HEK293T (cell line): ENCODE measurements at places on chromosomes 16 and 17.

DNA sequence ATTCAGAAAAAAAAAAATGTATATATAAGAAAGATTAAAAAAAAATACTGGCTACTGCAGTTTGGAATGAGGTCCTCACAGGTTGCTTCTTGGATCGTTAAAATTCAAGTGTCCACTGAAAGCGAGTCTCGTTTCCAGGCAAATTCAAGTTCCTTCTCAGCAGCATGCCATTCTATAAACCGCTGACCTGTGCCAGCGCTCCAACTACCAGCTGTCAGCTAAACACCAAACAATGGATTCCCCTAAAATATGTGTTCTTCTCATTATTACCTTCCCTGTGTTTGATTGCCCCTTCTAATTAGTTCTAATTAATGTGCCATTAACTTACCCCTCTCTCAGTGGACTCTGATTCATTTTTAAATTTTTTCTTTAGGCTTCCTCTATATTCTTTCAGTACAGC, 92.4 kb downstream of the DNAH9 start:
- DNase-seq = no peak

DNA sequence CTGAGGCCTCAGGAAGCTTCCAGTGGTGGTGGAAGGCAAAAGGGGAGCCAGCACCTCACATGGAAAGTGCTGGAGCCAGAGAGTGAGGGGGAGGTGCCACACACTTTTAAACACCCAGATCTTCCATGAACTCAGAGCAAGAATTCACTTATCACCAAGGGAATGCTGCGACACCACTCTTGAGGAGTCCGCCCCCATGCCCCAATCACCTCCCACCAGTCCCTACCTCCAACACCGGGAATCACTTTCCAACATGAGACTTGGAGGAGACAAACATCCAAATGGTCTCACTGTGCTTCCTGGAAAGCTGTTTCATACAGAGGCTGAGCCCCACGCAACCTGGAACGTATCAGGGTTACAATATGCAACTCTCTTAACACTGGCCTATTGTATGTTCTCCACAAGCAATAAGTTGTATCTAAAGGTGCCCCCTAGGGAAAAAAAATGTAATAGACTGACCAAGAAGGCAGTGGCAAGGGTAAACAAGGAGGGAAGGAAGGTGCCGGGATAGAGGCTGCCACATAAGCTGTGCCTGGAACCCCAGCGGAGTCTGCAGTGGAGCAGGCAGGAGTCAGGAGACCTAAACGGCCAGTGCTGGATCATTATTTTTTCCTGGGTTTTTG, 106.7 kb upstream of the FOXF1 start:
- DNase-seq = no peak

DNA sequence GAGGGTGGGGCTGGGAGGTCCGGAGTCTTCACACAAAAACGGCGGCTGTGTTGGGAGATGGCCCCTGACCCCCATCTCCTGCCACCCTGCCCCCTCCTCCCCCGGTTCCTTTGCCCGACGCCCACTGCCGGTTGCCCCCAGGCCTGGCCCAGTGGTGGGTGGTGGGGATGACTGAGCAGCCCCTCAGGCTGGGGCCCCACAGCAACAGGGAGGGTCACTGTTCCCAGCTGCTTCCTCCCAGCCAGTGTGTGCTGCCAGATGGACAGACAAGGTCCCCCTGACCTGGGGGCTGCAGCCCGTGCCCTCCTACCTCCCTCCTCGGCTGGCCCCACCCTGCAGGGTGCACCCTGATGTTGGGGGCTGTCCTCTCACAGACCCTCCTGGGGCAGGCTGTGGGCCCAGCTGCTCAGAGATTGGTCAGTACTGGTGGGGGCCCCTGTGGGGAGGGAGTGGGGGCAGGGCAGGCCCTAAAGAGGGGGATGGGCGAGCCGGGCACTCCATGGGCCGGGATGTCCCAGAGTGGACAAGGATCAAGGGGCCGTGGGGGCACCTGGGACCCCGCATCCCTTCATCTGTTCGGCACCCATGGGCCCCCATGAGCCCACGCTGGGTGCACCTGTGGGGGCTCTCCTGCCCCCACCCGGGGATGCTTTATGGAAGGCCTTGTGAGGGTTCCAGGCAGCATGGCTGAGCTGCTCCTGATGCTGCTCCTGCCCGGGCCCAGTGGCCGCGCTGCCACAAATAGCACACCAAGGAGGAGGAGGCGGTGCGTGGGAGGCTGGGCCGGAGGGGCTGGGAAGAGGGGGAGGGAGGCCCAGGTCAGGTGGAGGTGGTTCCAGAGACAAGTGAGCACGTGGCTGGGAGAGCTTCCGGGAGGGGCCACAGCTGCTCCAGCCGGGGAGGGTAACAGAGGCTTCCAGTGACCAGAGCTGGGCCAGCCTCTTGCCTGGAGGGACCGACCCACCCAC, 5.1 kb downstream of the C1QTNF8 start:
- no peak for DNase-seq

DNA sequence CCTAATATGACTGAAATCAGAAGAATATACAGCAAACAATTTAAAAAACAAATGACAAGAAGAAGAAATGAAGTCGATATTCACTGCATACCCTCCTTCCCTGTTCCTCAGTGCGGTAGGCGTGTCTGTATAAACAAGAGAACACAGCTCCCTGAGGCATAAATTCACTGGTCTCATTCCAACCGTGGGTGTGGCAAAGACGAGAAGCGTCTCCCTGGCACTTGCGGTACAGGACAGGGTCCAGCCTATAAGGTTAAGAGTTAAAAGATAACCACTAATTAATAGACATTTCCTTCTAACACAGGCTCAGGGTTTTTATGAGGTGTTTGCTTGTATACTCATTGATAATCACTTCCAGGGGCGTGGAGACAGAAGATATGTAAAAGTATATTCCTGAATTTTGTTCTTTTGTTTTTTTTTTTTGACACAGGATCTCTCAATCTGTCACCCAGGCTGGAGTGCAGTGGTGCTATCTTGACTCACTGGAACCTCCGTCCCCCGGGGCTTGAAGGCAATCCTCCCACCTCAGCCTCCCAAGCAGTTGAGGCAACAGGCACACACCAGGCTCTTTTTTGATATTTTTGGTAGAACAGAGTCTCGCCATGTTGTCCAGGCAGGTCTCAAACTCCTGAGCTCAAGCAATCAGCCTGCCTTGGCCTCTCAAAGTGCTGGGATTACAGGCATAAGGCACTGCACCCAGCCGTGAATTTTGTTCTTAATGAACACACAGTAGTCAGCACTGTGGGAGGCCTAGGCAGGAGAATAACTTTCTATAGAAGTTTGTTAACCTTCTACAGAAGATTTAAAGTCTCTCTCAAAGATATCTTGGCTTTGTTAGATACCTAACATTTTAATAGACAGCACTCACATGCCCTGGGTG, 59.1 kb upstream of the CLEC18B start:
- peak; percentile 60 for DNase-seq

DNA sequence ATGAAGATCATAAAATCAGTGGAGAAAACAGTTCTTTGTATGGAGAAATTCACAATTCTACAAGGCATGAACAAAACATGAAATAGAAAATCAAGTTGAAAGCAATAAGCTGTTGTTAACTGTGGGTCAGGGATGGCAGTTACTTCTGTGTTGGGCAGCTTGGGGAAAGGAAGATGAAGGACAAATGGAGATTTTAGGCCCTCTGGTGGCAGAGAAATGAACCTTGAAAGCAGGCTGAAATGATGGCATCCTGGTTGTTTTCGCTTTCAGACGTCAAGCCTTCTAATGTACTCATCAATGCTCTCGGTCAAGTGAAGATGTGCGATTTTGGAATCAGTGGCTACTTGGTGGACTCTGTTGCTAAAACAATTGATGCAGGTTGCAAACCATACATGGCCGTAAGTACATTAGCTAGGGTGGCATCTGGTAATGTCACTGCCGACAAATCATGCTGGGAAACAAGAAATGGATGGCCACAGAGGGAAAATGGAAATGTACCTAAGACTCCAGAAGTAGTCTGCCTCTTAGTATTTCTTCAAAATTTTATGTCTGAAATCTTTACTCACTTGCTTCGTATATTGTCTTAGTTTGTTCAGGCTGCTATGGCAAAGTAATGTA, 108.9 kb downstream of the MAP2K6 start:
- peak; percentile 39 for DNase-seq

DNA sequence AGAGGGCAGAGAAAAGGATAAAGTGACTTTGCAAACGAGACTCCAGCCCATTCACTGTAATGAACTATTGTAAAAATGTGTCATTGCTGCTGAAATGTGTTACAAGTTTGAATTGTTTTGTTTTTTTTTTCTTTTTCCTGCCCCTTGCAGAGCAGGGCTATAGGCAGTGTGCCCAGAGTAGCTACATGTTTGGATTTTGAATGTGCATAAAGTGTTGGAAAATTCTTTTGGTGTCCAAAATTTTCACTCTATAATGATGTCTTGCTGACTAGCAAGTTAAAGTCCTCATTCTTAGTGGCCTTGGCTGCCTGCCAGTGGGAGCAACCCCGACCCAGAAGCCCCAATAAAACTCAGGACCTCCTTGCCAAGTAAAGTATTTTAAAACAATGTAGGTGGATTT, 66.5 kb downstream of the IGF2BP1 start:
- no peak for DNase-seq

DNA sequence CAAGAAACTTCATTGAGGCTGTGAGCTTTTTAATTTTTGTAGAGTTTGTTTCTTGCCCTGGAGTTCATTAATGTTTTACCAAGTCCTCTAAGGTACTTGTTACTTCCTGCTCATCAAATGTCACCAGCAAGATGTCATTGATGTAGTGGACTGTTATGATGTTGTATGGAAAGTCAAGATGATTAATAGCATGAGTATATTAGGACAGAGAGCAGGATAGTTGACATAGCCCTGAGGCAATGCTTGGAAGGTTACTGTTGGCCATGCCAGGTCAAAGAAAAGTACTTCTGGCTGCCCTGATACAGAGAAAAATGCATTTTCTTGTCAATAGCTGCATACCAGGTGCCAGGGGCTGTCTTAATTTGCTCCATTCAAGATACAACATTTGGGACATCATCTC, 6.7 kb downstream of the KRTAP1-5 start:
- DNase-seq = no peak

GRCh38 chr17:55348749-55349354, 72.8 kb downstream of the MMD start:
- peak; percentile 65 for DNase-seq

GRCh38 chr17:9612006-9612405, 33.3 kb upstream of the USP43 start:
- no peak for DNase-seq

DNA sequence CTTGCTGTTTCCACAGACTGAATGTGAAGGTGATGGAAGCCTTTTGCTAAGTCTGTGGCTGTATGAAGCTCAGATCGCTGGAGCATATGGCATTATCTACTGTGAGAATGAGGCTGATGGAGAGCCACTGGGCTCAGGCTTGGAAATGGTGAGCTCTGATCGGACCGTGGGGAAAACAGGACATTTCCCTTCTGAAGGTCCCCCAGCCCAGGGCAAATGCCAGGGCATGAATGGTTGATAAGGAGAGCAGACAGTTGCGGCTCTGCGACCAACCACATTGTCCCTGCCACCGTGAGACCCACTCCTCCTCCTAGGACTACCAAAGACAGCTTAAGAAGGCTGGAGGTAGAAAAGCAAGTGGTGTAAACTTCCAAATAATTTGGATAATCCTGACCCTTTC, 4.7 kb upstream of the CUEDC1 start:
- DNase-seq = no peak

DNA sequence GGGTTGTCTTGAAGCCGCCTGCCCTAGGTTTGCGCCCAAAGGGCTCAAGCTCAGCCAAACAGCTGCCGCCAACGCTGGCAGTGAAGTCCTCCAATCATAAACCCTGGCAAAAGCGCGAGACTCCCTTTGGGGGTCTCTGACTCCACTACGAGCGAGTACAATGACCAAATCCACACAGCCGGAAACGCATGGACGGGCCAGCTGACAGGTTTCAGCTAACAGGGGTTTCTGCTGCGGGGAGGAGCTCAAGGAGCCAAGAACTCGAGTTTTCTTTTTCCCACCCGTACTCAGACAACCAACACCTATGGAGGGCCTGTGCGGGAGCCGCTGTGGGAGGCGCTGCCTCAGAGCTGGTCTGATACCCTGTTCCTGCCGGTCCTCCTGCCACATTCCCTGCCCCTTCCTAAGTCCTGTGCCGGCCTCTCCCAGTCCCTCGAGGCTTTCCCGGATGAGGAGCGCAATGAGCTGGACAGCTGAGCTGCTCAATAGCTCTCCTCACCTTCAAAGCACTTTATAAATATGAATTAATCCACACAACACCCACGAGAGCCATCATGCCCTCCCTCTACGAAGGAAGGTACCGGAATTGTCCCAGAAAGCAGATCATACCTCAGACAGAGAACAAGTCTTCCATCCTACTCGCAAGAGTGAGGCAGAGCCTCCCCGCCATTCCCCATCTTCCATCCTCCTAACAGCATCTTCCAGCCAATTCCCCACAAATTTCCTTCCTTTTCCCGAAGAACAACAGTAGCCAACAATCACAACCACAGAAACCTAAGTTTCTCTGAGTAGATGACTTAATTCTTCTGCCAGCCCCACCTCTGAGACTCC, 6.1 kb downstream of the ABR start:
- DNase-seq = no peak

DNA sequence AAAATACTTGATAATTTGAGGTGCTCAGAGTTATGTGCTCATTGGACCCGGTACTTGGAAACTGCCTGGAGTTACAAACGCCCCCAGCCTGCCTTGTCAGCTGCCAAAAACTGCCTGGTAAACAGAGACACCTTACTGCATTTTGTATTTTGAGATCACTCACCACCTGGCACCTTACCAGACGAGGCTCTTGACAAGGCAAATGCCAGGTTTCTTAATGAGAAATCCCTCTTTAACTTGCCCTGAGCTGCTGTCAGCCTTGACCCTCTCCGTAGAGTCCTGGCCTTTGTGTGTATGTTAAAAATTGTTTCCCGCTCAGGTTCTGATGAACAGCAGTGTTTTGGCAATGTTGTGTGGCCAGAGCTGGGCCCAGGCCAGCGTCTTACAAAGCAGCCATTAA, 28.8 kb downstream of the SYT17 start:
- no peak for DNase-seq

DNA sequence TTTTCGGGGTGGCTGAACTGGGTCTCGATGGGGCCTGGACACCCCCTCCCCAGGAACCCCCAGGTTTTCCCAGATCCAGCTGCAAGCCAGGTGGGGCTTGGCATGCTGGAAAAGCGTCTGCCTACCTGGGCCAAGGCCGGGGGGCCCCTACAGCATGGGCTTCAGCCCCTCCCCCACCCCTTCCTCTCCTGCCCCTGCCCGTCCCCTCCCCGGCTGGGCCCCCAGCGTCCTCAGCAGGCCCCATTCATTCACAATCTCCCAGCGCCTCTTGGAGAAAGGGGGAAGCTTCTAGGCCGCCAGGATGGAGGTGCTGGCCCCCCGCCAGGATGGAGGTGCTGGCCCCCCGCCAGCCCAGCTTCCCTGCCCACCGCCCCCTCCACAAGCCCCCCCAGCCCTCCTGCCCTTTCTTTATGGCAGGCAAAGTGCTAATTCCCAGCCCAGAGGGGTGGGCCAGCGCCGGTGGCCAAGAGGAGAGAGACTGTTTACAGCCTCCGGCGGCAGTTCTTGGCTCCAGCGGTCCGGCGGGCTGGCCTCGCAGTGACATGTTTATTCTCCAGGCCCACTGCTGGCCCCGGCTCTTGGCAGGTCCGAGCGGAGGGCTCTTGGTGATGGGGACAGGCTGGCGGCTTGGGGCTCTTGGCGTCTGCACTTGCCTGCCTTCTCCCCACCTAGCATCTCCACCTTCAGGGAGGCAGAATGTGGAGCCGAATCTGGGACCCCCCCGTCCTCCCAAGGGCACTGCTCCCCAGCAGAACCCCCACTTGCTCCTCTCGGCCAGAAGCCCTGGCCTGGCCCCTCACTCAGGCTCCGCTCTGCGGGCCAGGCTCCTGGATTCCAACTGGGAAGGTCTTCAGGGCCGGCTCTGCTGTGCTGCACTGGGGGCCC, 94.4 kb upstream of the CIBAR2 start:
- DNase-seq = no peak

- DNase-seq = no peak
Observed at GRCh38 chr16:88681709-88682451, 4.4 kb downstream of the SNAI3 start.

GRCh38 chr16:27174798-27175197, 28.5 kb upstream of the KDM8 start:
- DNase-seq = no peak
